ENCODE measurements at places on chromosomes 2 and 18.

- DNase-seq: peak; percentile 66
Observed at GRCh38 chr2:218217360-218218267, 625 bp downstream of the ARPC2 start.

GRCh38 chr2:143937723-143938350, 582.1 kb downstream of the ZEB2 start:
- DNase-seq: no peak

DNA sequence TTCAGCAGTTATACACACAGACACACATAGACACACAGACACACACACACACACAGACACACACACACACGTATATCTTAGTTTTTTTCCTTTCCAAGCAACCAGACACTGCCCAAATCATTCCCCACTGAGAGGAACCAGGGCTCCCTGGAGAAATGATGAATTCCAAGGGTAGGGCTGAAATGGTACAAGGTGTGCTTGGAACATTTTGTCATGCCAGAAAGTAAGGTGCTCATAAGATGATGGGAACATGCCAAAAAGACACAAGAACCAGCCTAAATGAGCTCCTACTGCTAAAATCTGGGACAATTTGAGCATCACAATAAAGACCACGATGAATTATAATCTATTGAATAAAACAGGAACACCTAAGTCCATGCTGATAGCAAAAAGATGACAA, 103.3 kb downstream of the MEP1B start:
- DNase-seq: no peak

DNA sequence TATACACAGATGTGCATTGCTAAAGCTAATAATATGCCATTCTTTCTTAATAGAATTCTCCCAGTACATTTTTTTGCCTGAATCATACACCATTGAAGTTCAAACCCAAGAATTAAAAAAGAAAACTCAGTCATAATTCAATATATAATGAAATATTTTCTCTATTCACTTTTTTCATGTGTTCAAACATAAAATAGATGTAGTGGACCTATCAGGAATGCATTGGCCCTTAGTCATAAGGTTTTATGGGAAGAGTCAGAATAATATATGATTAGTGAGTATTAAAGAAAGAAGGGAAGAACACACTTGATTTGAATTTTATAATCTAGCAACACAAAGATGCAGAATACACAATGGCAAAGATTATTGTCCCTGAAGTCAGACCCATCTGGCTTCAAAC, 297.0 kb upstream of the COL3A1 start:
- no peak for DNase-seq

- DNase-seq: no peak
Observed at GRCh38 chr2:119864318-119864717, 104.6 kb downstream of the PTPN4 start.

GRCh38 chr2:55213822-55214221, 18.3 kb downstream of the CLHC1 start:
- no peak for DNase-seq

GRCh38 chr2:191296083-191297006, 51.1 kb downstream of the MYO1B start:
- DNase-seq: no peak

GRCh38 chr2:107738266-107738665, 88.4 kb upstream of the RGPD4 start:
- DNase-seq: no peak

GRCh38 chr2:141595316-141595920, 535.4 kb downstream of the LRP1B start:
- DNase-seq: no peak

- no peak for DNase-seq
Observed at GRCh38 chr2:168801961-168802858, at the start of gene NOSTRIN. TSS of gene NOSTRIN (plus strand) at chr2:168802637. CDS start at chr2:168802647, 10 bp downstream.

DNA sequence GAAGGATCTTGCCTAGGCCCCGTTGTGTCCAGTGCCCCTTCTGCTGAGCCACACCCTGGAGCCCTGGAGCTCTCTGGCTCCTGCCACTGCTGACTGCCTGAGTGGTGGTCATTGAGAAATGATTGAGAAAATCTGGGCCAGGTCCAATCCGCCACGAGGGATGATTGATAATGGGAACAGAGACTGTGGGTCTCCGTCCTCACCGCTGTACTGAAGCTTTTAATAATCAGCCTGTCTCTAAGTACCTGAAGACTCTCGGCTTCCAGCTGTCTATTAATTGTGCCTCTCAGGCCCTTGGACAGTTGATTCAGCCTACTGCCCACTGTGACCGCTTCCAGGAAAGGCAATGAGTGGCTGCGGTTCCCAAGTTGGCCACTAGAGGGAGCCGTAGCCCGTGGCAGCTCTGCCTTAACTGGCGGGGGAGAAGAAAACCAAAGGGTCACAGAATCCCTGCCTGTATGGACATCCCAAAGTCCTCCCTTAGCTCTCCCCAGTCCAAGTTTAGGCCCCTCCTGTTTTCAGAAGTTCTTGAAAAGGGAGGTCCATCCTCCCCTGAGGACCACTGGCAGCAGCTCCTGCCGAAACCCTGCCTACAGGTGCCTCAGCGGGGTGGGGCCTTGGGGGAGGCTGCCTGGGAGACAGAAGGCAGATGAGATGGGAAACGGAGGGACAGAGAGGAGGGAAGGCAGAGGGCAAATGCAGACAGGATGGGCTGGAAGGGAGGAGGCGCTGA, 213.6 kb downstream of the TNS1 start:
- DNase-seq: peak; percentile 62

GRCh38 chr18:3368193-3368592, 81.8 kb upstream of the TGIF1 start:
- DNase-seq: no peak

DNA sequence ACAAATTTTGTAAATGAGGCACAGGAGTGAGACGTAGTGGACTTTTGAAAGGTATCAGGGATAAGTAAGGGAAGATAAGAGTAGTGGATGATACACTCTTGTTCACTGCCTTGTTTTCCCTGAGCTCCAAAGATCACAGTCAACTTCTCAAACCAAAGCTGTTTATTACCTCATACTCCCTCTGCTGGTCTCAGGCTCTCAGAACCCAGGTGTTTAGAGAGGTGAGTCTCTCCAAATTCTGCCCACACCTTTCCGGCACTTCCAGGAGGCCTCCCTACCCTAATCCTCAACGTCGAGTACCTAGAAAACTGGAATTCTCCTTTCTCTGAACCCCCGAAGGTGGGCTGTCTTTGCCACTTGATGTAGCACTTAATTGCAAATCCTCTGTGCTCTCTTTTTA, 621.1 kb downstream of the BCL11A start:
- DNase-seq: no peak

GRCh38 chr2:10048501-10049171, 5.3 kb downstream of the KLF11 start:
- DNase-seq: no peak

DNA sequence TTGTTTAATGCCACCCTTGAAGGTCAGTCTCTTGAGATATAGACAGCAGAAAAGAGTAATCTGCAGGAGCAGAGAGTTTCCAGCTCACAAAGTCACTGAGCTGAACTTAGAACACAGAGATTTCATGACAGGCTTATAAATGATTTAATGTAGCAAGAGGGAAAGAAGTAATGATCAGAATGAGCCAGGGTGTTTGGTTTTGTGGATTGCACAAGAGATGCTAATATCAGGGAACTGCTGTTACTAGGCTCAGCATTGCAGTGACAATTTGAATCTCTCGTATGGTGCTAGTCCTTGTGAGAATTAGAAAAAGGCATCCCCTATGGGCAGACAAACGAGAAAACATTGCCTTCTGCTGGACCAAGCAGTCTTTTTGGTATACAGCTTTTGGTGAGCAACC, 61.7 kb upstream of the ITGB6 start:
- no peak for DNase-seq

- no peak for DNase-seq
Observed at GRCh38 chr18:78873926-78874500, 105.6 kb upstream of the SALL3 start.

DNA sequence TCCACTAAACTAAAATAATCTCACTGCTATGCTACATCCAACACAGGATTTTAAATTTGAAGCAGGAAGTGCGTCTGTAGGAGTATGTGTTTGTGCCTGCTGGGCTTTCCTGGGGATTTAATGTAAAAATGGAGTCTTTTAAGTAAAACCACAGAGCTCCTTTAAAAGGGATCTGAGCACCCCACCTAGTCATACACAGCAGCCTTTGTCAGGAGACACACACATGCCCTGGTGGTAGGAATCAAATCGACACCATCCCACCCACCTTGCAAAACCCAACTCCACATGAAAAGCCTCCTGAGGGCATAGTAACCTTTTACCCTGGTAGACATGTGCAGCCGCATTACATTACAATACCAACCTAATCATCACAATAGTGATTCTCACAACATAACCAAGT, 29.1 kb downstream of the UXS1 start:
- DNase-seq: no peak

- no peak for DNase-seq
Observed at GRCh38 chr2:100502782-100503181, 32.5 kb downstream of the NMS start.

- DNase-seq: no peak
Observed at GRCh38 chr2:216134958-216135541, 25.9 kb downstream of the XRCC5 start.

GRCh38 chr18:6022074-6022444, 126.7 kb upstream of the TMEM200C start:
- no peak for DNase-seq

DNA sequence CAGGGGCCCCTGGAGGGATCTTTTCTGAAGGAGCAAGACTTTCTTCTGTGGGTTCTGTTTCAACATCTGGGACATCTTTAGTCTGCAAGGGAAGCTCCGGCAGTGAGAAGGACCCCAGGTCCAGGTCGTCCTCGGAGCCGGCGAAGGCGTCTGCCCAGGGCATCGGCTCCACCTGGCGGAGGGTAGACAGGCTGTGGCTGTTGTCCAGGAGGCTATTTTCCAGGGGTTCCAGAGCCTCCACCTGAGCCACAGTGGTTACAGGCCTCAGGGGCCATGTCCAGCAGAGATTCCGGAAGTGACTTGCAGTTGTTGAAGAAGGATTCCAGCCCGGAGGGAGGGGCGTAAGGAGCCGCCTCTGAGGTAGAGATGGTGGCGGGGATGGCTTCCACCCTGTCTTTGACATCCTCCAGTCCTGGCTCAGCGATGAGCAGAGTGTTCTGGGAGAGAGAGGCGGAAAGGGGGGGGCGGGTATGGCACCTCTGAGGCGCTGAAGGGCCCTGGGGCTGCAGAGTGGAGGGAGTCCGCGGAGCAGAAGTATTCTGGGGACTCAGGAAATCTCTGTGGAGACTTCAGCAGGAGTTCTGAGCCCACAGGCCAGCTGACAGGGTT, 891.3 kb upstream of the LRRTM1 start:
- DNase-seq: no peak

- peak; percentile 48 for DNase-seq
Observed at GRCh38 chr18:45974088-45974536, 7.0 kb upstream of the EPG5 start.

- no peak for DNase-seq
Observed at GRCh38 chr2:79619976-79620375, 107.1 kb downstream of the CTNNA2 start.

GRCh38 chr2:217868911-217869334, 133.9 kb downstream of the TNS1 start:
- DNase-seq: no peak

DNA sequence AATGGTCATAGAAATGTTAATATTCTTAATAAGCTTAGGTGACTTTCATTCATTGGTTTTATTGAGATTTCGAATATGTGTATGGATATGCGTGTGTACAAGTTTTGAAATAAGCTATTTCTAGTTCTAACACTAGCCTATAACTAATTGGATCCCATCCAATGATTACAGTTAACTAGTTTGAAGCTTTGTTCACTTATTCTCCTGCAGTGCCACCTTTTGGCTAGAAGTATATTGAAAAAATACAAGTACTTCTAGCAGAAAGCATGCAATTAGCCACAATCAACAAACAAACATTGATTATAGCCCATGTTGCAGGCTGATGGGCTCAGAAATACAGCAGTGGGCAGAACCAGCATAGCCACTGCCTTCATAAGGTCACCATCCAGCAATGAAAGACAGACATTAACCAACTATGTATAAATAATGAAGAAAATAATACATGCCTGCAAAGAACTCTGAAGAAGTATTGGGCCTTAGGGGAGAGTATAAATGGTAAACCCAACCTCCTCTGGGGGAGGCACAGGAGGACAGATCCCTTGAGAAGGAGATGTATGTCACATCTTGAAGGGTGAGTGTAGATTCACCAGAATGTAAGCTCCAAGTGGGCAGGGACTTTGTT, 5.1 kb upstream of the PIEZO2 start:
- DNase-seq: no peak

GRCh38 chr2:159609811-159610549, 6.4 kb downstream of the BAZ2B start:
- no peak for DNase-seq

- DNase-seq: no peak
Observed at GRCh38 chr2:121955872-121956271, 200.4 kb downstream of the TSN start.

GRCh38 chr2:182668671-182669070, 47.4 kb upstream of the DNAJC10 start:
- DNase-seq: no peak

DNA sequence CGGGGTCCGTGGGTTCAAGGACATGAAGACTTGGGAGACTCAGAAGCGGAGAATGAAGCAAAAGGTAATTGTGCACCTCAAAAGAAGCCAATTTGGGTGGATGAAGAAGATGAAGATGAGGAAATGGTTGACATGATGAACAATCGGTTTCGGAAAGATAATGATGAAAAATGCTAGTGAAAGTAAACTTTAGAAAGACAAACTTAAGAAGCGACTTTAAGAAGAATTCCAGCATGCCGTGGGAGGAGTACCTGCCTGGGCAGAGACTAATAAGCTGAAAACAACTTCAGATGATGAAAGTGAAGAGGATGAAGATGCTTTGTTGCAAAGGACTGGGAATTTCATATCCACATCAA, 43.5 kb downstream of the PSTPIP2 start:
- no peak for DNase-seq

- DNase-seq: no peak
Observed at GRCh38 chr2:235573331-235574221, 79.7 kb downstream of the AGAP1 start.

Measured in activated T-cell treated with anti-CD3 and anti-CD28 coated beads for 48 hours (primary cell).